ENCODE measurements at places on chromosomes 12 and 14.
A peak's percentile ranks its signal among the peaks of the same experiment; 100 is the strongest.

DNA sequence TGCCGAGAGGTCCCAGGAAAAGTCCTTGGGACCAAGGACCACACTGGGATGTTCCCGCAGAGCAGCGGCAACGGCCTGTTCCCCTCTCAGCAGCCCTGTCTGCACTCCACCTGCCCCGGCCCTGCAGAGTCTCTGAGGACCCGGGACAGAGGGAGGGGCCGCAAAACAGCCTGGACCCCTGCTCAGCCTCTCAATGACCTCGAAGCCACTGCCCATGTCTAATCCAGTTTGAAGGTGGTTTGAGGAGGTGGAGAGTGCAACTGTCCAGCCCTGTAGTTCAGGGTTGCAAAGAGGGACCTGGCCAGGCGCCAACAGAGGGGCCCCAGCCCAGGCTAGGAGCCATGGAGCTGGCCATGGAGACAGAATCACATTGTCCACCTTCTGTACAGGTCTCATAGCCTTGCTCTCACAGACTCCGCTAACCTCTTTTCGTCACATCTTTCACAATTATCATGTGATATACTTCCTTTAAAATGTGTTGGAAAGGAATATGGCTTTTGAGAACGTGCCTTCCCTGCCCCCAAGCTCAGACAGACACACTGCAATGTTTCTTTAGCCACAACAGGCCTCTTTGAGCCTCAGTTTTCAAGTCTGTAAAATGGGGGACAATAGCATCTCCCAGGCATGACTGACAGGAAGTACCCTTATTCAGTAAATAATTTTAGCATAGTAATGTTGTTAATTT is 49.3 kb downstream of the ACTN1 start:
- DNase-seq, result no peak

DNA sequence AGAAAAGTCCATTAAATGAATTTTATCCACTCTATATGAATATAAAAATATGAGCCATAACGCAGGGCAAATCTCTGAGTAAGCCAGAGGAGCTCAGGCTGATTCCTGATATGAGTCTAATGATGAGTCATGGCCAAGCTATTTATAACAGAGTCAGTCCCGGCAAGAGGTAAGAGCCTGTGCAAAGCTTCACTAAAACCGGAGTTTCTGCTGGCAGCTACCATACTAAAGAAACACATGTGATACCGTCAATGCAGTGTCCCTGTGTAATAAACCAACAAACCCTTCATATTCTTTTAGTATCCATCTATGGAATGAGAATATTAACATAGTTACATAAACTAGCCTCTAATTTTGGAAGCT is 319.4 kb downstream of the KCNC2 start:
- no peak for DNase-seq

DNA sequence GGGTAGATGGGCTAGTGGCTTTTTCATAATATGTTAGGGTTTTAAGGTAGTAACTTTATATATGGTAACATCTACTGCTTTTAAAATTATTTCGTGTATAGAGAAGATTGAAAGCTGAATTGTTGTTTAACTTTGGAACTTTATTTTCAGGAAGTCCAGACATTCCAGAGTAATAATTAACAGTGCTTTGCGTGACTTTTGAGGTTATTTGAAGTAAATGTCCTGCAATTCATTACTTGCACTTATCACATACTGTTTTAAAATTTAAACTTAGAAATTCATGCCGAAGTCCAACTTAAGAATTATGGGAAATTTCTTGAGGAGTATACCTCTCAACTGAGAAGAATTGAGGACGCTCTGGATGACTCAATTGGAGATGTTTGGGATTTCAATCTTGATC is 3.3 kb downstream of the WASHC4 start:
- no peak for DNase-seq

GRCh38 chr12:123237646-123238329 is 4.6 kb downstream of the MTRFR start:
- peak; percentile 54 for DNase-seq

GRCh38 chr12:71250166-71250565 is 92.4 kb upstream of the TSPAN8 start:
- DNase-seq, result no peak

- no peak for DNase-seq
These were observed 14.8 kb downstream of the KMT5A start for GRCh38 chr12:123398550-123399254.

- no peak for DNase-seq
These were observed 24.6 kb upstream of the KIF26A start for GRCh38 chr14:104113631-104114420.

DNA sequence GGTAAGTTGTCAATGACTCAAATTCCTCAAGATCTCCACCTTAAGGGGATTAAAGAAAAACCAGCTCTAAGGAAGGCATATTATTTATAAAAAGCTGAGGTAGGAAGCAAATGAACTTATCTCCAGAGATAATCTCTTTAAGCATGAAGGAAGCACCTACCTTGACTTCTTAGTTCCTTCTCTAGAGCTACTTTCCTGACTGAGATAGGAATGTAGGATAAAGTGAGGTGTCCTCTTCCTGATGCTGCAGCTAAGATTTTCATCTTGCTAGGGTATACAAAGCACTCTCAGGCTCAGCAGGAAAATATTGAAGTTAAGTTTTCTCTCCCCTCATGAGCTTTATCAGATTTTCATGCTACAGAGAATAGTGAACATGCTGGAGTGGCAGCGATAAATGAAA is 163.0 kb upstream of the E2F7 start:
- DNase-seq, result no peak

DNA sequence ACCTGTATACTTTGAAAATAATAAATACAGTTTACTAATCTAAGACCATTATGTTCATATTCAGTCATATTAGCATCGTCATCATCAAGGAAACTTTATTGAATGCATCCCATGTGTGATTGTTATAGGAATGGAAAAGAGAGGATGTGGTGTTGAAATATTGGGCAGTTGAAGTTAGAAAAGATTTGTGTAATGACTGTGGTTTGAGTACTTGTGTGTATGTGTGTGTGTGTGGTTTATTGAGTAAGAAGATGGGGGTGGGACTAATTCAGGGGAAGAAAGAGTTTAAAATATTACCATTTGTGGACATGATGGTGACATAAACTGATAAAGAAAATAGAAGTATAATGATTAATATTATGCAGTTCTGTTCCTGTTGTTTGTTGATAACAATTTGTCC is 238.7 kb upstream of the SEL1L start:
- DNase-seq, result no peak

- DNase-seq, result no peak
These were observed 18.7 kb upstream of the KIF26A start for GRCh38 chr14:104119488-104120251.

GRCh38 chr14:55739967-55740648 is 160.1 kb downstream of the KTN1 start:
- no peak for DNase-seq

GRCh38 chr14:101097109-101097793 is 193.7 kb upstream of the RTL1 start:
- no peak for DNase-seq

- DNase-seq, result no peak
These were observed 115.7 kb downstream of the LLPH start for GRCh38 chr12:66014818-66015217.

DNA sequence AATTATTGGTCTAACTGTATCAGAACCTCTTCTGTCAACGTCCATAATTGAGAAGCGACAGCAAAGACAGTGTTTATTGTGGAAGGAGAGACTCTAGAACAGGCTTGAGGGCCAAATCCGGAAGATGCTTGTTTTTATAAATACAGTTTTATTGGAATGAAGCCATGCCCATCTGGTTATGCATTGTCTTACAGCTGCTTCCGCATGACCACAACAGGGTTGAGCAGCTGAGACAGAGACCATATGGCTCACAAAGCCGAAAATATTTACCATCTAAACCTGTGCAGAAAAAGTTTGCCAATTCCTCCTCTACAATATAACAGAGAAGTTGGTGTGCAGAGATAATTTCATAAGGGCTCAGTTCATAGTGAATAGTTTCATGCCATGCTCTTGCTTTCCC is 24.5 kb downstream of the PRKAB1 start:
- DNase-seq, result no peak

DNA sequence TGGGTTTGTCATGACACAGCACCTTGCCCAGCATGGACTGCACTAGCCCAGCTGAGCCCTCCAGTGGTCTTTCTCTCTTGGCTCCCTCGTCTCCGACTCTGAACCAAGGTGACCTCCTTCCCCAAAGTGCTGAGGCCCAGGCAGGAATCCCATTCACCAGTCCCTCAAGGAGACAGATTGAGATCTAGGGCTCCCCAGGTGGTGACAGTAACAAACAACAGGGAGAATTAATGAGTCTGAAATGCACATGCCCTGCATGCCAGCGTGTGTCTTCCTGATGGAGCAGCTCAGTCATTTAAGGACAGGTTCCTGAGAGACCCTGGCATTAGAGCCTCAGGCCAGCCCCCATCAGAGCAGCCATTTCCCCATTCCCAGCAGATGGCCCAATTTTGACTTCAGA is 51.4 kb upstream of the OAS1 start:
- DNase-seq, result no peak

DNA sequence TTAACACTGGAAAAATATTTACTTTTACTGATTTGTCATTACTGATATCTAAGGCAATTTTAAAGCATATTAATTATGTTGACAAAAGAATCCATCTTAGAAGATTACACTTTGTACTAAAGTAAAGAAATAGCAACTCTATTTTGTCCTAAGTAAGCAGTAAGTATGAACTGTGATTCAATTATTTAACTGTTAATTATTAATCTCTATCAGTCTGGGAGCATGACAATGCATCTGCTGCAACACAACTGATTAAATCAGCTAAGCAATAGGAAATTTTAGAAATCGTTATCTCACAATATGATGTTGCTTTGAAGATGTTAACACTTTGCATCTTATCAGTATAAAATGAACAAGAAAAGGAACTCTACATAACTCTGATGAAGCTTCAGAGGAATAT is 172.3 kb downstream of the DPY19L2 start:
- no peak for DNase-seq

- DNase-seq, result peak; percentile 84
These were observed at the start of gene CCDC77 for GRCh38 chr12:401235-402028. CCDC77 (plus strand) TSS chr12:401644; CDS start chr12:409384, 7,740 bp downstream.

DNA sequence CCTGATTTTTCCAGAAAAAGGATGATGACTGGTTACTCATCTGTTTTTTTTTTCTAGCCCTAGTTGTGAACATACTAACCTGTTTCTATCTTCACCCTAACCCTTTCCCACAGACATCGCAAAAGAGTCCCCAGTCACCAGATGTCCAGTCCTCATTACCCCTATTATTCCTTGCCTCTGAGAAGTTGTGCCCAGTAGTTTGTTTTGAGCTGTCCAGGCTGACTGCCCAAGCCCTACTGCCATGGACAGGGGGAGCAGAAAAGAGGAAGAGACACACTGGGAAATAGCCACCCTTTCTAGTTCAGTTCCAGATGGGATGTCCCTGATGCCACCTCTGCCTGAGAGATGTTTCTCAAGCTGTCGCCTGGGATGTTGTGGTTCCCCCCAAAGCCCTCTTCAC is 13.8 kb upstream of the CELA1 start:
- no peak for DNase-seq

- DNase-seq, result no peak
These were observed 73.5 kb upstream of the ALX1 start for GRCh38 chr12:85206543-85206942.

DNA sequence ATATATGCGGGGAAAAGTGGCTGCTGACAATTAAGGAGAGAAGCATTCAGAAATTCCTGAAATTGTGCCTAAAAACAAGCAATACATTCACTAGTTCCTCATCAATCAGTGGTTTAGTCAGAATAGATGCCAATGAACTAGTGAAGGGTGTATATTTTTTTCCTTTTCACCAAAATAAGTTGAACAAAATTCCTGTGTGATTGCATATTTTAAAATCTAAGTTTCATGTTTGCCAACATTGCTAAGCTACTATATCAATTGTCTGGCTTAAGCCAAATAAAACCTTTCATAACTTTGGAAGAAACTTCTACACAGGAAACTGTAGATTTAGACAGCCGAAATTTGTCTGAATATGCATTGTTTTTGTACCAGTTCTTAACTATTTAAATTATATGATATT is 8.7 kb downstream of the PRKD1 start:
- no peak for DNase-seq

GRCh38 chr14:33356181-33356580 is 417.5 kb downstream of the NPAS3 start:
- DNase-seq, result no peak

GRCh38 chr14:97281741-97282140 is 484.6 kb downstream of the VRK1 start:
- no peak for DNase-seq

- DNase-seq, result no peak
These were observed 32.7 kb downstream of the CCDC92 start for GRCh38 chr12:123939716-123940626.

DNA sequence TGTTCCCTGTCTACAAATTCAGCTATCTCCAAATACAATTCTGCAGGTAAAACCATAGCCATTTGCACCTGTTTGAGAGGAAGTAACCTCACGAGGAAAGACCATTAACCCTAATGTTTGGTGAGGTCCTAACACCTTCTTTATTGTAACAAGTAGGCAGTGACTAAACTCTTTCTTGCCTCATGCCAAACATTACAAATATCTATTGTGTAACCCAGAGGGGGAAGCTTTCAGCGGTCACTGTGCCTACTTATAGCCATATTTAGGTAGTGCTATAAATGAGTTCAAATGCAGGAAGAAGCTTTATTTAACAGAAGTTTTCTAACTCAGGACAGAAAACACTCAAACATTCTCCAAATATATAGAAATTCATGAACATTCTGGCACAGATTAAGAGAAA is 252.7 kb downstream of the LRFN5 start:
- DNase-seq, result no peak

DNA sequence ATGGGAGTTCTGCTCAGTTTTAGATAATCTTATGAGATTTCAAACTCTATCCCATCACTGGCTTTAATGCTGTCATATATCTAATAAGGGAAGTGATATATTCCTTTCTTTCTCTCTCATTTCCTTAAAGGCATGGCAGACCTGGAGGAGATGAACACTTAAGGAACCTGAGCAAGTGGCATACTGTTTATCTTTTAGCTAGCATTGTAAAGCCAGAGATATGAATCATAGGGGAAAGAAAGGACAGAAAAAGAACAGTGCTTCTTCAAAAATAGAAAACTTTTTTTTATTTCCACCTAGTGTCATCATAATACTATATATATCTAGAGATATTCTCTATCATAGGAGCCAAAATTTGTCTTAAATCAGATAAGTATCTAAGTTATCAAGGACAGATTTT is 68.3 kb upstream of the PSMA6 start:
- no peak for DNase-seq

All from stimulated activated CD4-positive, alpha-beta T cell treated with anti-CD3 and anti-CD28 coated beads, TNF-alpha, amount 100 ng/mL, for 4 hours (primary cell).